ENCODE measurements at places on chromosomes 13 and 19.

DNA sequence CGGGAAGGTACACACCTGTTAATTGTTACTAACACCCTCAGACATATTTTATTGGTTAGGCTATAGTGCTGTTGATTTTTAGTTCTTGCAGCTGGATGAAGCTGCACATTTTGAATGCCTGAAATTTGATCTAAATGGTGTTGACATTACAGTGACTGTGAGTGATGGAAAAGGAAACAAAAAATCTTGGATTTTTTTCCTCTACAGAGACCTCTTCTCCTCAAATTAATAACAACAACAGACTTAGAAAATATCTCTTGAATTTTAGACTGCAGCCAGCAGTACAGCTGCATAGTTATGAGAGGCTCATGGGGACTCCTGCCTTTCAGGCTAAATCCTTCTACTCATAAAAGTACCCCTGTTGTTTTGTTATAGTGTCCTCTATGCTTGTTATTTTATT is 500.5 kb upstream of the SPRY2 start:
- no peak overlapping the region for H3K27ac ChIP-seq
- no peak for DNase-seq
- H3K27me3 ChIP-seq, result no peaks in the 10 kb centered on the region
- no peaks in the 10 kb centered on the region for H3K36me3 ChIP-seq
- no peaks in the 10 kb centered on the region for H3K4me1 ChIP-seq

- H3K27ac ChIP-seq, result peak overlapping the region; percentile 100
- H3K4me3 ChIP-seq, result peak overlapping the region; percentile 77
- no peaks in the 10 kb centered on the region for H3K27me3 ChIP-seq
- DNase-seq, result peak; percentile 78
- peaks cover 34% of the 10 kb centered on the region for H3K36me3 ChIP-seq
Observed at GRCh38 chr13:99356262-99357091, 49.3 kb upstream of the GPR183 start.

- no peak overlapping the region for H3K27ac ChIP-seq
- no peaks in the 10 kb centered on the region for H3K36me3 ChIP-seq
- DNase-seq, result no peak
- H3K4me1 ChIP-seq, result no peaks in the 10 kb centered on the region
Observed at GRCh38 chr19:50311723-50312635, 17.2 kb downstream of the KCNC3 start.

DNA sequence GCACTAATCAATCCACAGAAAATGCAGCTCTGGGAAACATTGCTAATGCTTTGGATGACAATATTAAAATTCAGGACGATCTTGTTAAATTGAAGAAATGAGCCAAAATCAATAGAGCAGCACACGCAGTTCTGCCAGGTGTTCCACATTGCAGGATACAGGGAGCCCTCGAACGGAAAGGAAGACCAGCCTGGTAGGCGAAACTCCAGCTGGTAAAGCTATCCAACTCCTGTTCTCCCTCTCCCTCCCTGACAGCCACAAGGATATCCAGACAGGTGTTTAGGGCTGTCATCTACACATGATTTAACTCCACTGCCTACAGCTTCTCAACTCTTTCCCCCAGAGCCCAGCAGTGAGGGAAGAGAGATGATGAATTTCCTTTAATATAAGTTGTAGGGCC is 67.7 kb downstream of the EPSTI1 start:
- H3K4me1 ChIP-seq, result peaks cover 25% of the 10 kb centered on the region
- peaks cover 21% of the 10 kb centered on the region for H3K36me3 ChIP-seq
- H3K27me3 ChIP-seq, result no peaks in the 10 kb centered on the region
- H3K4me3 ChIP-seq, result no peak overlapping the region
- no peak for DNase-seq

DNA sequence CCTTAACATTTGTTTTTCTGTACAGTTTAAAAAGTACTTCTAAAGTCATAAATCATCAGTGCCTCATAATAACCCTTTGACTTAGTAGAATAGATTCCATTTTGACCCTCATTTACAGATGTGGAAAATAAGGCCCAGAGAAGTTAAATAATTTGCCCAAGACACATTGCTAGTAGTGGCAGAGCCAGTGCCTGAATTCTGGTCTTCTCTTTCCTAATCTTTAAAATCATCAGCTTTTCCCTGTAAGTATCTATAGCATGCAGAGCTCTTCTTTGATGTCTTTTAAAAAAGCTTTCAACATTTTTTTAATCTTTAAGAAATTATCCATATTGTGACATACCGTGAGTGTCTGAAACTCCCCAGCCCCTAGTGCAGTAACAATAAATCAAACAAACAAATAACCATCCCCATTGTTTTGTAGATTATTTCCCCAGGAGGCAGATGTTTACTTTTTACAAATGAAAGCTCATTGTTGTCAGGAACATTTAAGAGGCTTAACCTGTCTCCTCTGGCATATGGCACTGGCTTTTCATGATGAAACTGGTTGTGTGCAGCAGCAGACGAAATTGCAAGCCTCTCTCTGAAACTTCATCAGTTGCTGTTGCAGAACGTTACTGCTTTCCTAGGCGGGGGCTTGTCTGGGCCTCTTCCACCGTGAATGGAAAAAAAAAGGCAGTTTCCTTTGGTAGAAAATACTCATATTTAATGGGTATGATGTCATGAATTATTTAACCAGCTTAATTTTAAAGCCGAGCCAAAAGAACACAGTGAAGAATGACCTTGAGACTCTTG is 31.7 kb upstream of the PCDH8 start:
- H3K27ac ChIP-seq, result no peak overlapping the region
- peaks cover 50% of the 10 kb centered on the region for H3K27me3 ChIP-seq
- no peak for DNase-seq
- H3K4me3 ChIP-seq, result no peak overlapping the region
- no peaks in the 10 kb centered on the region for H3K4me1 ChIP-seq

DNA sequence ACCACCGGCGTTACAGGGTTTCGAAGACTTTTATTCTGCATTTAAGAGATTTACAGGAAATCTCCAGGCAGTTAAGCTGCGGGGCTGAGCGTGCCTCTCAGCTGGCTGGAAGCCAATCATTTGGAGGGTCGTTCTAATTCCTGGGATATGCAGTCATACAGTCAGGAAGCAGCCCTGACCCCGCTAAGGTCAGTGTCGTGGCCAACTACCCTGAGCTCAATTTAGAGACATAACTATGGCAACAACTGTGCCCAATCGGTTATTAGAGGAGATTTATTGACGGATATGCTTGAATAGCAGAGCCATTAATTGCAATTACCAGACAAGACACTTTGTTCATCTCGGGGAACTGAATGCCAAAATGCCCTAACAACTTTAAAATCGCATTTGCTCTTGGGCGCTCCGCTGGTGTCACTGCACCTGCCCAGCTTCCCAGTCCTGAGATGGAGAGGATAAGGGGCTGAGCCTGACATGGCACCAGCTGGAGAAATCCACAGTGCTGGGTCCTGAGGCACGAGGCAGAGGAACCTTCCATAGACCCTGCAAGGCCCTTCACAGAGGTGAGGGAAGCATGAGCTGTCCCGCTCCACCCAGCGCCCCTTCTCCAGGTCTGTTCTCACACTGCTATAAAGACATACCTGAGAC is 15.1 kb upstream of the ZNF507 start:
- peaks cover 52% of the 10 kb centered on the region for H3K27me3 ChIP-seq
- no peaks in the 10 kb centered on the region for H3K4me1 ChIP-seq
- no peak overlapping the region for H3K27ac ChIP-seq
